H54 (cell line): ENCODE measurements at places on chromosomes 16 and 17.

- no peak for DNase-seq
Observed at GRCh38 chr16:78686601-78687000, 587.1 kb downstream of the WWOX start.

GRCh38 chr17:81285179-81285878 is 9.8 kb downstream of the SLC38A10 start:
- DNase-seq: no peak

DNA sequence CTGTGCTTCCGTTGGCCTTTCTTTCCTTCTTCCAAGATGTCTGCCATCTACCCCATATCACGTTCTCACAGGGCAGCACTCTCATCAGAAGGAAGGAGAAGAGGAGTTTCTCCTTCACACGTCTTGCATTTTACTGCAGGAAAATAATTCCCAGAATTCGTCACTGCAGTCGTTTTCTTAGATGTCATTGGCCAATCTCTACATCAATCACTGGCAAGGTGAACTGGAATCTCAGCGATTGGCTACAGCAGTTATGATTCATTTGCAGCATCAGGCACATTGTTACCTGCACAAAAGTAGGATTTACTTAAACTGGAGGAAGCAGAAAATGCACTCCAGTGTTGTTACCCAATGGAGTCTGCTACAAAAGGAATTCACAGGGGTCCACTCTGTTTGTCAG is 277.2 kb upstream of the RBFOX1 start:
- DNase-seq: no peak

DNA sequence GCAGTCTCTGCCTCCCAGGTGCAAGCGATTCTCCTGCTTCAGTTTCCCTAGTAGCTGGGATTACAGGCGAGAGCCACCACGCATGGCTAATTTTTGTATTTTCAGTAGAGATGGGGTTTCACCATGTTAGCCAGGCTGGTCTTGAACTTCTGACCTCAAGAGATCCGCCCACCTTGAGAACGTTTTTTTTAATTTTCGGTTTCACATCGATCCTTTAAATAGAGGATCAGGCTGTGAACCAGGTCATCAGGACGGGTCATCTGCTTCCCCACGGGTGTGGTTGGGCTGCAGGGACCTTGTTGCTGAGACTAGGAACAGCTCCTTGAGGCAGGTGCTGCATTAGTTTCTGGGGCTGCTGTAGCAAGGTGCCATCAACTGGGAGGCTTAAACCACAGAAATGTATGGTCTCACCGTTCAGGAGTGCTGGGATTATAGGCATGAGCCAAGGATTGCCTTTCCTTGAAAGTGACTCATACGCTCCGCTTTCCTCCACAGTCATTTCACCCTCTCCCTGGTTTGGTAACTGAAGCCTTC is 7.9 kb upstream of the NAGPA start:
- peak; percentile 78 for DNase-seq

DNA sequence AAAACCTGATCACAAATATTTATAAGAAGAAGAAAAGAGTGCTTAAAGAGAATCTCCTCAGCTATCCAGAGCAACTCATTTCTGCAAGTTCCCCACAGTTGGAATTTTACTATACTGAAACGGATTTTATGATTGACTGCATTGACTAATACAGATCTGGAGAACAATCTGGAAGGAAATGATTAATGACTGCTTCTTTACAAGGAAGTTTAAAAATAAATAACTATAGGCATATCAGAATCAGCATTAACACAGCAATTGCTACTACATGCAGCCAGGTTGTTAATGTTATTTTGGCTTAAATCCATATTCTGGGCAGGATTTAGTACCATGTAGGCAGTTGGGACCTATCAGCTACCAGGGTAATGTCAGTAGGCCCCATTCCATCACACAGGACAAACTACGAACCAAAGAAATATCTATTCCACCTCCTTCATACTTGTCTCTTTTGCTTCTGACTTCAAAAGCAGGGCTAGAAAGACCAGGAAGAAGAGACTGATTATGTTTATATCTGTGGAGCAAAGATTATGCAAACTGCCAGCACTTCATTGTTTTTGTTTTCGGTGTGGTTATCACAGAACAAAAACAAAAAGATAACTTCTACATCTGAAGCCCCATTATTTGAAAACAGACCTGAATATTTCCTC is 3.9 kb downstream of the SKAP1 start:
- DNase-seq: no peak

DNA sequence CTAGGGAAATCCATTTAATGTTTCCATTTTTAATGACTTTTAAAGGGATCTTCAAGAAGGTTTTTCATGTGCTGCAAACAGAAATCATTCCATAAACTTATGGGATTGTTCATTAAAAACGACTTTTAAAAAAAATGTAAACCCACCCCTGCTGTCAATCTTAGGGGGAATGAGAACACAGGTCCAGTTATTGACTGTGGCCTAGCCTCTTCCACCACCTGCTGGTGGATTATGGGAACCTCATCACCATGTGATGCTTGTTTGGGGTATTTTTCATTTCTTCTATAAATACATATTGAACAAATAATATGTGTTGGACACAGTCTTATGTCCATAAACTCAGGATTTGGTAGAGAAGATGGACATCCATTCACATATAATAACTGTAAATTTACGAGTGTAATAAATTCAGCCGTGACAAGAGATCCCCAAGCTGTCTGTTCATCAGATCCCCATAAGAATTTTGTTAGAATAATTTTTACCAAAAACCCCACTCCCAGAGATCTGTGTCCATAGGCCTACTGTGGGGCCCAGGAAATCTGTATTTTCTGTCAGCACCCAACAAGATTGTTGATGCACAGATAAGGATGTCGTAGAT is 42.0 kb upstream of the TMC5 start:
- DNase-seq: peak; percentile 38

GRCh38 chr17:32742681-32743538 is 134.0 kb downstream of the MYO1D start:
- DNase-seq: no peak

GRCh38 chr17:17951524-17951923 is 20.7 kb downstream of the TOM1L2 start:
- DNase-seq: no peak

- no peak for DNase-seq
Observed at GRCh38 chr16:30369938-30370455, 297 bp downstream of the TBC1D10B start.

DNA sequence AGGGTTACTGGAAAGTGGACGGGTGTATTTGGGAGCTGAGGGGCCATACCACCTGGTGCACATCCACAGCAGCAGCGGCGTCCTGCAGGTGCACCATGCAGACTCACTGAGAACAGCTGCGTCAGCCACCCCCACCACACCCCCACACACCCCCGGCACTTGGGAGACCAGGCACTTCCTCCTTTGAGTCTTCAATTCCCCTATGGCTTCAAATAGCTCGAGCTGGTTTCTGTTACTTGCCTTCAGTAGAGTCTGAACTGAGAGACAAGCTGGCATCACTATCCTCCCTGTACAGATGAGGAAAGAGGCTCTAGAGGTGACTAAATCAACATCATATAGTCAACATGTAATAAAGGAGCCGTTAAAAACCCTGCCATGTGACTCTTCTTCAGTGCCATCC is 15.4 kb downstream of the CUEDC1 start:
- no peak for DNase-seq

DNA sequence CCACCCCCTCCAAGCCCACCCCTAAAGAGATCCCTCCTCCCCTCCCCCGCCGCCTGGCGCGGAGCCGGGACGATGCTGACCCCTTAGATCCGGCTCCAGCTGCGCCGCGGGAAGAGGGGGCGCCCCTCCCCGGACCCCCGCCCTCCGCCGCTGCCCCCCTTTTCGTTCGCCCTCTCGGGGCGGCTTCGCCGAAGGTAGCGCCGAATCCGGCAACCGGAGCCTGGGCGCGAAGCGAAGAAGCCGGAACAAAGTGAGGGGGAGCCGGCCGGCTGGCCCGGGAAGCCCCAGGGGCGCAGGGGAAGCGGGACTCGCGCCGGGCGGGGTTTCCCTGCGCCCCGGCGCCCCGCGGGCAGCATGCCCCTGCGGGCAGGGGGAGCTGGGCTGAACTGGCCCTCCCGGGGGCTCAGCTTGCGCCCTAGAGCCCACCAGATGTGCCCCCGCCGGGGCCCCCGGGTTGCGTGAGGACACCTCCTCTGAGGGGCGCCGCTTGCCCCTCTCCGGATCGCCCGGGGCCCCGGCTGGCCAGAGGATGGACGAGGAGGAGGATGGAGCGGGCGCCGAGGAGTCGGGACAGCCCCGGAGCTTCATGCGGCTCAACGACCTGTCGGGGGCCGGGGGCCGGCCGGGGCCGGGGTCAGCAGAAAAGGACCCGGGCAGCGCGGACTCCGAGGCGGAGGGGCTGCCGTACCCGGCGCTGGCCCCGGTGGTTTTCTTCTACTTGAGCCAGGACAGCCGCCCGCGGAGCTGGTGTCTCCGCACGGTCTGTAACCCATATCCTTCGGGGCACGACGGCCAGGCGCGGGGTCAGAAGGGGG is 623 bp downstream of the CACNA1G start:
- DNase-seq: no peak

DNA sequence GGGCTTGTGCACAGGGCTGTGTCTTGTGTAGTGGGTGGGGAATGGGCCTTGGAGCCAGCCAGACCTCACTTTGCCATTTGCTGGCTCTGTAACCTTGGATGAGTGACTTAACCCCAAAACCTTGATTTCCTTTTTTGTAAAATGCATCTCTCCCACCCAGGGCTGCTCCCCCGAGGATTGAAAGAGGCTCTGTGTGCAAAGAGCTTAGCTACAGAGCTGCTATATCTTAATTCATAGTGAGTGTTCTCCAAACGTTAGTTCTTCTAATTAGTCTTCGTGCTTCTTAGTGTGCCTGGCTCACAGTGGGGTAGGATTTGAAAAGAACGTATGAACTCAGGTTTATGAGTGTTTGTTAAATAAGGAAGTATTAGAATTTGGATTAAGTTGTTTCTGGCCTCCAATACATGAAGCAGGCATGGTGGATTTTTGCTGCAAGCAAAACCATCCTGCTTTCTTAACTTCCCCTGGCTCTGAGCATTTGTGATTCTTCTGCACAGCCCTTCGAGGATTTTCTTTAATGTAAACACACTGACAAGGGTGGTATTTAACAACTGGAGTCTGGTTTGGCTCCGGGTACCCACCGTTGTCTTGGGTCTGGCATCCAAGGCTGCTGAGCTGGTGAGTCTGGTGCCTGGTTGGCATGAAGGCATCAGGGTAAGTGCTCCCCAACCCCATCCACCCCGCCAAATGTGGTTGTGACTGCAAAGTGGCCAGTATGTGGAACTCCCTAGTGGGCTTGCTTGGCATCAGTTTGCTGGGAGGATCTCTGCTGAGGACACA is 29.7 kb downstream of the KSR1 start:
- no peak for DNase-seq

GRCh38 chr17:81708739-81709185 is 3.3 kb upstream of the SLC25A10 start:
- DNase-seq: no peak

DNA sequence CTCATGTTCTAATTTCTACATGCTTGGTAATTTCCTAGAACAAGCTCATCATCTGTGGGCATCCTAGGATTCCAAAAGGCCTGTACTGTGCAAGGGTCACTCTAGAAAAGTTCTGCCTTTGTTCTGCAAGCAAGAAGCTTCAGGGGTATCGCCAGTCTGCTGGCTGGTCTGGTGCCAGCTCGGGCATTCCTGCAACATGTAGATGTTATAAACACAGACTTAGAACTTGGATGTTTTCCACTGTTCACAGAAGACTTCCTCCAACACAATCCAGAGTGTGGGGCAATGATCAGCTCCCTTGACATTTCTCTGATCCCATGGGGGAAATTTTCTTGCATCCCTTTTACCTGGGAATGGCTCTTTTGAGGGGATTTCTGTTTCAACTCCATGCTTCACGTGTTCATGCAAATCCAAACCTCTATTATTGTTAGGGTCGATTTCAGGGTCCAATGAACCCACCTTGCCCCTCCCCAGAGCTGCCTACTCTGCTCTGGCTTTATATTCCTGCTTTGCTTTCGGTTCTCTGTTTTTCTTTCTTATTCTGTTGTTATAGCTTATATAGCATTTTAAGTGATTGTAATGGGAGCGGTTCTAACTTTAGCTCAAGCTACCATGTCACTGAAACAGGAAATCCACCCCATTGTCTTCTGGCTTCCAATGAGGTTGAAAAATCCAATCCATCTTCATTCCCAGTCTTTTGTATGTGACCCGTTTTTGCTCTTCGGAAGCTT is 25.3 kb downstream of the UBE2O start:
- DNase-seq: no peak

DNA sequence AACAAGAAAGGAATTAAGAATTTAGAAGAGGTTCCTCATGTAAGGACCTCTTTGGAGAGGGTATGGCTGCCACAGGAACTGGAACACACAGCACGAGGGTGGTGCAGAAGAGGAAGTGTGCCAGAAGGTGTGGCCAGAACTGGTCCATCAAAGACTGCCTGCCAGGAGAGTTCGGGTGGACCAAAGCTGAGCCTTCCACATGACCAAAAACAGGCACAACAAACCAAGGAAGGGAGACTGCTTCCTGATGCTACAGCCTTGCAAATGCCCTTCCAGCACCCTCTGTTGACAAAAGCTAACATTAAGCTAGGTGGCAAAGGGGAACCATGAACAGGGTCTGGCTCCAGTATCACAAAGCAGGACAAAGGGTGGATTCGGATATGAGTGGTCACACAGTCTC is 125.8 kb upstream of the TMEM97 start:
- DNase-seq: no peak

- peak; percentile 52 for DNase-seq
Observed at GRCh38 chr16:16073891-16074881, 124.8 kb downstream of the ABCC1 start.

DNA sequence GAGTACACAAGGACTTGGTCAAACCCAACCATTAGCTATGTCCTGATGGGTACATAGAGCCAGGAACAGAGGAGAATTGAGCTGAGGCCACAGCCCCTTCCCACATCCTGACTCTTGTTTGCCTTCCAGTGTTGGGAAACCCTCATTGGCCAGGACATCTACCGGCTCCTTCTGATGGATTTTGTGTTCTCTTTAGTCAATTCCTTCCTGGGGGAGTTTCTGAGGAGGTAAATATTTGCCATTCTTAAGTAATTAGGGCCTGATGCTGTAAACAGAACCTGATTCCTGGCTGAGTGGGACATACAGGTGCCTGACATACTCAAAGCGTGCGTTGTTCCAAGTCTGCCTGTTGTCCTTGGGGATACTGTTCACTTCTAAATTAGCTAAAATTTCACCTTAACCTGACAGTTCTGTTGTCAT is 42.6 kb downstream of the GDE1 start:
- DNase-seq: no peak

- peak; percentile 66 for DNase-seq
Observed at GRCh38 chr17:2192367-2193057, 111.1 kb downstream of the SMG6 start.

DNA sequence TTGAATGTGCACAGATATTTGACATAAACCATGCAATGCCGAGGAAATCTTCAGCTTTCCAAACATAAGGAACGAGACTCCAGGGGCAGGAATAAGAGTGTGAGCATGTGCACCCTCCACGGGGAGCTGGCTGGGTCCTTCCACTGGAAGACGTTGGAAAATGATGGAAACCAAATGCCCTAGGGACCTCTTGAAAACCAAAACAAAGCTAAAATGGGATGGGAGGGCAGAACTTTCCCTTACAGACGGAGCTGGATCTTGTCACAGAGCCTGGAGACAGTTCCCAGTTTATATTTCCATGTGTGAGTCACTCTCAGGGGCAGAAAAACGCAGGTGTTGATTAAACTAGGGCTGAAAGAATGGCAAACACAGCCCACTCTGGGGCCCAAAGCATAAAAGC is 34.4 kb upstream of the DNAH17 start:
- DNase-seq: no peak

GRCh38 chr17:3903881-3904290 is 11.0 kb upstream of the CAMKK1 start:
- DNase-seq: no peak

- peak; percentile 35 for DNase-seq
Observed at GRCh38 chr16:86252596-86252995, 257.7 kb upstream of the FOXF1 start.
